Effector memory CD8-positive, alpha-beta T cell (primary cell): ENCODE measurements at places on chromosomes 16 and 17.

DNA sequence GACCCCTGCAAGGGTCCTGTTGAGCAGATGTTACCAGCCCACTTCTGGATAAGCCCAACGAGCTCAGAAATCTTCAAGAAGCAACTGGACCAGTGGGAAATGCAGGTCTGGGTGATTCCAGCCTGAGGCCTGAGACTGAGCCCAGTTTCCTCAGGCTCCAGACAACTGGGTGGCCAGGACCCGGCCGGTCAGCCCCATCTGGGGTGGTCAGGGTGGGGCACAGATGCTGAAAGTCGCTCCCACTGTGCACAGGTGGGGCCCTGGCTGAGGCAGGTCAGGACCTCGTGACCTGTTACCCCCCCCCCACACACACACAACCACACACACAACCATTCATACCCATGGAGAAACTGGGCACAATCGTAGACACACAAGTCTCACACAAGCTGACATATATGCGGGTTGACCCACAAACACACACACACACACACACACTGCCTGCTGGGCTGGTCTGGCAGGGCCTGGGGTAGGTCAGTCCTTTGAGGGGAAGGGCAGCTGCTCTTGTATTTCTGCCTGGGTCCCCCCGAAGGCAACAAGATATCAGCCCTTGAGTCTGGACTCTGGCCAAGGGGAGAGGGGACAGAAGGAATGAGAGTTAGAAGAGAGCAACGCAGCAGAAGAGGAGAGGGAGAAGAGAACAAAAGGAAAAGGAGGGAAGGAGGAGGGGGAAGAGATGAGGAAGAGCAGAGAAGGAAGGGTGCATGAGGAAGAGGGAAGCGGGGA lies 99.0 kb upstream of the CDH5 start:
- no peak for DNase-seq

DNA sequence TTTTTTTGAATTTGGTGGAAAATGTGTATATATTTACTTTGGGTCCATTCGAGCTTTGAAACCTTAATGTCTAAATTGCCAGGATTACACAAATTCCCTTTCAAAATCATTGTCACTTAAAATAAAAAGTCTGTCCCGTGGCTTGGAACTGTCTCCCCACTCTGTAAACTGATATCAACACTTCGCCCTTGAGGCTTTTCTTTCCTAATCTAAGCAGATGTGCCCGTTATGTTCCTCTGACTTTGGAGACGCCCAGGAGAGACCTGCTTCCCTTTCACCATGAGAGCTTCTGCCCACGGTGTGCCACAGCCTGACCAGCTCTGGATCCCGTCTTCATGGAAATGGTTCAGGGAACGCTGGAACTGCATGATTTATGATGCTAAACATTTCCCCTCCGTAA lies 151.3 kb downstream of the C16orf95 start:
- no peak for DNase-seq

GRCh38 chr16:79320956-79321355 lies 279.6 kb downstream of the MAF start:
- no peak for DNase-seq

GRCh38 chr17:62854098-62854680 lies 46.1 kb upstream of the MARCHF10 start:
- no peak for DNase-seq

DNA sequence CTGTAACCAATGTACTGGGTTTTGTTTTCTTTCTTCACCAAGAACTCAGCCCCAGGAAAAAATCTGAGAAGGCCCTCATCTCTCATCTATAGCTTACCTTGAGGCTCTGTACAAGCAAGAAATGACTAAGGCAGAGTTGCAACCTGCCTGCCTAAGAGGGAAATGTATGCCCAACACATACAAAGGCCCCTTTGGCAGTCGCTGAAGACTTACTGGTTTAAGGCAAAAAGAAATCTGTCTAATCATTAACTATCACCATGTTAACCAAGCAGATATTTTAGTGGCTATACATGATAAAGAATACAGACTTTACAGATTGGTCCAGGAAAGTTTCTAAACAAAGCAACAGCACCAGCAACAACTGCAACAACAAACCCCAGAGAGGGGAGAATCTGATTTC lies 14.2 kb downstream of the ZNF624 start:
- no peak for DNase-seq

DNA sequence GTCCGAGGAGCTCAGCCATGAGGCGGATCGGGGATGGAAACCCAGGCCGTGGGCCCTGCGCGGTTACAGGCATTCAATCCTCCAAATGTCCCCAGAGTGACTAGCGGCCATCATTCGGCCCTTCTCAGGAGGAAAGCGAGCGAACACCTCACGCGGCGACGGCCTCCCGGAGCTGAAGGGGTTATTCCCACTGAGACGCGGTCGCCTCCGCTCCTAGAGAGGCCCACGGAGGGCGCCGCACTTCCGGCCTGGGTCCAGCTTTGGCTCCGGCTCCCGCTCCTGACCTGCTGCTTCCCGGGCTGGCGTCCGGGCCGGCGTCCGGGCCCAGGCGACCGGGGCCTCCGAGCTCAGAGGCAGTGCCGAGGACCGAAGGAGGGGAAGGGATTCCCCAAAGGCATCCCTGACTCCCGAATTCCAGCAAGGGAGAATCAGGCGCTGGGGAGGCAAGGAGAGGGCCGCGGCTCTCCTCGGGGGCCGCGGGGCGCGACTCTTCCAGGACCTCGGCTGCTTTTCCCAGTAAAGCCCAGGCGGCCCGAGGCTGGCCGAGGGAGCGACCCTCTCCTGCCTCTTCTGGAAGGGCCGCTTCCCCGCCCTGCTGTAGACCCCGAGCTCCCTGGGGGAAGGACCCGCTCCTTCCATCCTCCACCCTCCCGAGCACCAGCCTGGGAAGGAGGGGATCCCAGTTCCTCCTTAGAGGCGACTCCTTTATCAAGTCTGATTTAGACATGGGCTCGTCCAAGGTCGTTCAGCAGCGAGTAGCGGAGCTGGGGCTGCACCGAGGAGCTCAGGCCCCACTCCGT lies 18.6 kb upstream of the ZNF629 start:
- peak; percentile 26 for DNase-seq

- no peak for DNase-seq
Observed at GRCh38 chr17:38554430-38555350, 51.1 kb downstream of the SRCIN1 start.

DNA sequence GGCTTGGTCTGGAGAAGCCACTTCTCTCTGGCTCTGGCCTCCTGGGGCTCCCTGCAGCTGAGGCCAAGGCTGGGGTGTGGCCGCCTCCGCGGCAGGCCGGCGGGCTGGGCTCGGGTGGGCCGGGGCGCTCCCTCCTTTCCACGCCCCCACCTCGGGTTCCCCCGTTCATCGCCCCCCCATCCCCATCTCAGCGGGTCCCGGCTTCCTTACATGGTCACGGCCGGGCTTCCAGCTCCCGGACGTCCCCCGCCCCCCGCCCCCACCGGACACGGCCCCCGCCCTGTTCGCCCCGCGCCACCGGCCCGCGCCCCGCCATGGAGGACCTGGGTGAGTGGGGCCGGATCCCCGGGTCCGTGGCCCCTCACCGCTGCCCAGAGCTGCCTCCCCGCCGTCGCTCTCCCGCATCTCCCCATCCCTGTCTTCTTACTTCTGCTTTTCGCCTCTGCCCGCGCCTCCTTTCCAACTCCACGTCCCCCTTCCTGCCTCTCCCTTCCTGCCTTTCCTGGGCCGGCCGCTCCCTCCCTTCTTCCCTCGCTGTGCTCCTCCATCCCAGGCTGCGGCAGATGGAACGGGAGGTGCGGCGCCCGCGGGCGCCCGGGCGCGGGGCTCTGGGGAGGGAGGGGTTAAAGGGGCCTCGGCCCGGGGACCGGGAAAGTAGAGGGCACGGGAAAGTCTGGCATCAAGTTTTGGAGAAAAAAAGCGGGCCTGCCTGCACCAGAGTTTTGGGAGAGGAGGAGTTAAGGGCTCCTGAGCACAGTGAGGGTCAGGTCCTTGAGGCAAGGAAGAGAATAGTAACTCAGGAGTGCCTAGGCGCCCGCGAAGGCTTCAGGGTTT lies at the start of gene TGFB1I1:
TSS of gene TGFB1I1 (plus strand) at position 278 of the 834 bp plus-strand sequence. CDS start at position 315, 37 bp downstream.
- DNase-seq = no peak

DNA sequence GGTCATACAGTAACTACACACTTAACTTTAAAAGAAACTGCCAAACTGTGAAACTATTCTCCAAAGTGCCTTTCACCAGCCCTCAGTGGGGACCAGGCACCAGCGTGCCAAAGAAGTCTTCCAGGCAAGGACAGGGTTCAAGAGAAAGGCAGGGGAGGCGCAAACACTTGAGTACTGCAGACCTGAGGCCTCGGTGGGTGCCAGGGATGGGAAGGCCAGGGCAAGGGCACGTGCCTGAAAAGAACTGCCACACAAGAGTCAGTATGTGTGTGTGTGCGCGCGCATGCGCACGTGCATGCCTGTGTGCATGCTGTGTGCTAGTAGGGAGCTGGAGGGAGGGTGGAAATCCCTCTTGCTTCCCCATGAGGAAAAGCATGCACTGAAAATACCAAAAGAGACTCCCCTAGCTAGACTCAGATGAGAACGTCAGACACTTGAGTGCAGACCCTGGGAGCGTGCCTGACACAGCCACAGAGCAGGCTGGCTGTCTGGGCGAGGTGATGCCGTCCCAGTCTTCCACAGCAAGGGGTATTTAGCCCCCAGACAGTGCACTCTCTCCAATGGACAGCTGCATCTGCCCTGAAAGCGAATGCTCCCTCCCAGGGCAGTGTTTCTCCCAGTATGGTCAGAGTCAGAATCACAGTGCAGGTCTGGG lies 40.1 kb upstream of the GSG1L start:
- no peak for DNase-seq

DNA sequence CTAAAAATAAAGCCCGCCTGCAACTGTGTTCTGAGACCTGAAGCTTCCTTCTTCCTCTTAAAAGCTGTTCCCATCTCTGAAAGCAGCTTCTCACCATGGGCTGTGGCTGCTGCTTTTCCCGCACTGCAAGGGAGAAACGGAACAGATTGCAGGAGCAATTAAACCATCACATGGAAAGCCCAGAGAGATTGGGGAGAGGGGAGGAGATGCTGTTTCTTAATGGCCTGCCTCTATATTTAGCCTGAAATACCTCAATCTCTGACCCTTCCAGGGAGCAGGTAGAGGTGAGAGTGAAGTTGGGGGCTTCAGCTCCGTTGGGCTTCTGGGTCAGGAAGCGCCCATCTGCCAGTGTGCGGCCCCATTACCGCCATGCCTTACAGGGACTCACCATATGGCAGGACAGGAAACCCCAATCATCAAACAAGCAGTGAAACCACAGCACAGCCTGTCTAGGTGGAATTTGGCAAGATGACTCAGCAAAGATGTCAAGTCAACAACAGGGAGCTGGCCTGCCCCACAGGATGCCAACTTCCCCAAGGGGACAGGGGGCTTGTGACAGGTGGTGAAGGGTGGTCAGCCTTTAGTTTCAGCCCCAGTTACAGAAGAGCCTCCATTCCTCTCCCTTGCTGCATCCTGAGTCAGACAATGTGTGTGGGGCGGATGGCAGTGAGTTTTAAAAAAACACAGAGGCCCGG lies 286.6 kb upstream of the CCL2 start:
- DNase-seq = no peak

DNA sequence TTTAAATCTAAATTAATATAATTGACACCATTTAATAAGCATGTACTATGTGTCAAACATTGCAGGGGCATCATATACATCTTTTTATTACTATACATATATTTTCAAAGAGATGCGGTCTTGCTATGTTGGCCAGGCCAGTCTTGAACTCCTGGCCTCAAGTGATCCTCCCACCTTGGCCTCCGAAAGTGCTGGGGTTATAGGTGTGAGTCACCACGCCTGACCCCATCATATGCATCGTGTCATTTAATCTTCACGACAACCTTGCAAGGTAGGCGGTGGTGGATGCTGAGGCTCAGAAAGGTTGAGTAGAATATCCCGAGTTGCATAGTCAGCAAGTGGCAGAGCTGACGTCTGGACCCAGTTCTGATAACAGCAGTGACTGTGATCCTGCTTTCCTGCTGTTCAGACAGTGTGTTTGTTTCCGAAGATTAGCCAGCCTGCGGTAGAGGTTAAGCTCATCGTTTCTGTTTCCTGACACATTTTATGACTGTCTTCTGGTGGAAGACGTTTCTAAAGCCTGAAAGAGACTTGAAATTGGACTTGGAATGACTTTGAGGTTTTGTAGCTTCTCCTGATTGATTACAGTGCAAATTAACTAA lies 316.6 kb downstream of the SNX29 start:
- DNase-seq = no peak

DNA sequence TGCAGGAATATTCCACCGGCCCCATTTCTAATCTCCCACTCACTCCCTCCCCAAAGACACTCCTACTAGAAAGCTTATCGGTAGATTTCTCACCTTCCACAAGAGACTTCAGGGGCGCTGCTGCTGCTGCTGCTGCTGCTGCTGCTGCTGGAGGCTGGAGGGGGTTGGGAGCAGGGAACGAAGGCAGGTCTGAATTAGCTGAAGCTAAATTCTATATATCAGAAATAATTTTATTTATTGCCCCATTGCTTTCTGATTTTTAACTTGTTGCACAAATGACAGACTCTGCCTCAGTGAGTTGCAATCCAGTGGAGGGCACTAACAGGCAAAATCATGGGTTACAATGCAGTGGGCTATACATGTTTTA lies 25.8 kb upstream of the HLF start:
- peak; percentile 1 for DNase-seq

DNA sequence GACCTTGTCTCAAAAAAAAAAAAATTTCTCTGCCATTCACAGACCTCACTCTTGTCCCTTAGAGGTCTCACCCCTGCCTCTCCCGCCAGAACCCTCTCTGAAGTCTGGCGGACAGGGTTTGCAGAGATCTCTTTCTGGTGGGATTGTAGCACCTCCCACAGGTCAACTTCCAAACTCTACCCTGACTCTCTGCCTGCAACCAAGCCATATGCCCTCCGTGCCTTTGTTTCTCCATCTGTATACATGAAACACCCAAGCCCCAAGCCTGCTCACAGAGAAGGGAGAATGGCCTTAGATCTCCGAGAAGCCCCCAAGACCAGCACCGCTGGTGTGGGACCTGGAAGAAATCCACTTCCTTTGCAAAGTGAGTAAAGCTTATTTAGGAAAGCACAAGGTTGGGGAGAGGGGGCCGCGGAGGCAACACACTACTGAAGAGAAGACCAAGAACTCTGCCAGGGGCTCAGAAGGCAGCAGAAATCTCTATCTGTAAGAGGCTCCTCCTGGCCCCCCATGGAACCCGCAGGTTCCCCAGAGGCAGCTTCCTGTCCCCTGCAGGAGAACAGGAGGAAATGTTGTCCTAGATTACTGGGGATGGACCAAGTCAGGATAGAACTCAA lies 219.9 kb downstream of the C16orf78 start:
- no peak for DNase-seq

DNA sequence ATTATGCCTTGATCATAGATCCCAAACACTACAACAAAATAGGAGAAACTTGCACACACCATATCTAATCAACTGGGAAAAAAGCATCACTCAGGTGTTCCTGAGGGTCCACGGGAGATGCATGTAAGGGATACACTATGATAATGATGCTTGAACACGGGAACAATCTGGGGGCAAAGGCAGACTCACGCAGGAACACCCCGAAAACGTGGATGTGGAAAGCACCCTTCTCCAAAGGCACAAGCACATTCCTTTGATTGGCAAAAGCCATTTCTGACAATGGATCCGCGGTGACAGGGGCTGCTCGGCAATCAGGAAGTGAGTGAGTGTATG lies 1.3 kb downstream of the ZNF652 start:
- DNase-seq = no peak

GRCh38 chr17:81424151-81425017 lies 29.1 kb downstream of the BAHCC1 start:
- no peak for DNase-seq
